ENCODE measurements at places on chromosomes 7 and 10.
A peak's percentile ranks its signal among the peaks of the same experiment; 100 is the strongest.

- DNase-seq = no peak
These were observed 108.0 kb downstream of the RNLS start for GRCh38 chr10:88474884-88475844.

DNA sequence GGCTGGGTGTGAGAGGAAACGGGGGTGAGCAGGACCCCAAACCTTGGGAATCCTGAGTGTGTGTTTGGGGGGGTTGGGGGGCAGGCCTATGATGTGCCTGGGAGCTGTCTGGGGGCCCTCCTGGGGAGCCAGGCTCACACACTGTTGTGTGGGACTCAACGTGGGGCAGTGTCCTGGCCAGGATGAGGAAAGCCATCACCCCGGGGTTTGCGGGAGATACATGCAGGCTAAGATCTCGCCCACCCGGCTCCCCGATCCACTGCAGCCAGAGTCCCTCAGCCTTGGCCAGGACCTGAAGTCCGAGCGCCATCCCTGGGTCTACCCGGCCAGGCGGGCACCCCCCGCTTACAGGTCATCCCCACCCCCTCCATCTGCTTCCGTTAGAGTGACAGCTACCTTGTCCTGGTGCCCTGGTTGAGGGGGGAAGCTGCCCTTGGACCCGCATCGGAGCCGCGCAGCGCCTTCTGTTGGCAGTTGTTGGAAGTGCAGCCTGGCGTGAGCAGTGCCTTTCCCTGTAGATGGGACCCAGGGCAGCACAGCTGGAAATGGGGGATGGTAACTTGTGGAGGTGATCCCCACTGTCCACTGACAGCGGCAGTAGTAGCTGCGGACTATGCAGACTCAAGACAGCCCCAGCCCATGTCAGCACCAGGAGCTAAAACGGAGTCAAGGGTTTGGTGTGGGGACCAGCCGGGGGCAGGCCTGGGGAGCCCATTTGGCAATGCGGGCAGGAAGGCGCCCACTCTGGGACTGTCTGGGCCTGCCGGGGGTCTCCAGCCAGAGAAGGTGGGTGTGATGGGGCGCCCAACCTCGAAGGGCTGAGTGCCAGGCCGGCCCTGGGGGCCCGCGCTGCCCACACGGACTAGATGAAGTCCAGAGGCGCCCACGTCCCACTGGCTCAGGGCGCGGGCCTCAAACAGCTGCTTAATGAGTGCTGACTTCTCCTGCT is 885.6 kb upstream of the ZNF722 start:
- DNase-seq = no peak

GRCh38 chr7:137579913-137580640 is 236.5 kb upstream of the PTN start:
- no peak for DNase-seq

- no peak for DNase-seq
These were observed 57.5 kb downstream of the LCOR start for GRCh38 chr10:96889415-96890171.

DNA sequence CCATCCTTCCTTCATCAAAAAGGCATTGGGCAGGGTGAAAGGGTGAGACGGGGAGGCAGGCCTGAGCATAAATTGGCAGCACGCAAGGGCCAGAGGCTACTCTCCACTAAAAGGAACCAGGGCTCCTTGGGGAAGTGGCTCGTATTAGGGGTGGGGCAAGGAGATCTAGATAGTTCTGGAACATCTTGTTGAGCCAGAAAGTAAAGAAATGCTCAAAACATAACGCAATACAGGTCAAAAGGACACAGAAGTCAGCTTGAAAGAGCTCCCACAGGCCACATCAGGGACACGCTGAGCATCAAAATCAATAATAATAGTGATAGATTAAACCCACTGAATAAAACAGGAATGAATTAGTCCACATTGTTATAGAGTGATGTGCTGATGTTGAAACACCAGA is 203.1 kb downstream of the ELMO1 start:
- no peak for DNase-seq

GRCh38 chr10:118543714-118544400 is 51.6 kb downstream of the PRLHR start:
- peak; percentile 23 for DNase-seq

GRCh38 chr7:155807065-155807671 is 5.1 kb downstream of the SHH start:
- DNase-seq = no peak

GRCh38 chr10:35208949-35209613 is 82.4 kb downstream of the CREM start:
- DNase-seq = no peak

DNA sequence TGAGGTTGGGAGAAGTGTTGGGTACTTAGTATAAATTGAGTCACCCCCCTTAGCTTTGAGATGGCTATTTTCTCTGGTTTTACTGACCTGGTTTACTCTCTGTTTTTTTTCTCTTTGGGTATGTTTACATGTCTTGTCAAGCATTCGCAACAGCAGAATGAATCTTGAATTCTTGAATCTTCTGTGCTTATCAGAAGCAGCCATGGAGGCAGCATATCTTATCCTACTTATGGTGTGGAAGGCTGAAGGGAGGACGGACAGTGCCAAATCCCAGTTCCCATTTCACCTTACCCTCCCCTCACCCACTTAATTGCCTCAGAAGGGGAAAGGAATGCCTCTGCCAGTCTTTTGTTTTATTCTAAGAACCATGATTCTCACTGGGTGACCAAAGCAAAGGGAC is 3.7 kb downstream of the SND1 start:
- no peak for DNase-seq

- no peak for DNase-seq
These were observed 411.9 kb upstream of the SHH start for GRCh38 chr7:156223935-156224832.

DNA sequence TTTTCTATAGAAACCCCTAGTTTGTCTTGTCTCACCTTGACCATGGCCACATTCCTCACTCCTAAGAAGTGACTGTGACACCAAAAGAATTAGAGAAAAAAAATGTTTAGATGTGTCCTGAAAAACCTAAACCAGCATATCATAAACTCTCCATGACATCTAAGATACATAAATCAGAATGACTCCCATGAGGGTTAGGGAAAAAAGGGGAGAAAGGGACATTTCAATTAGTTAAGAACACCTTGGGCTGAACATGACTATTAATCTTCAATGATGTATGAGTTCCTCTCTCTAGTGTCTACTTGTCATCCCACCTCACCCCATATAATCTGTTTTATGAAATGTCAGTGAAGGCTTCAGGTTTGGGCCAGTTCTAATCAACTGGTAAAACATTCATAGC is 31.1 kb downstream of the KDM7A start:
- DNase-seq = no peak

DNA sequence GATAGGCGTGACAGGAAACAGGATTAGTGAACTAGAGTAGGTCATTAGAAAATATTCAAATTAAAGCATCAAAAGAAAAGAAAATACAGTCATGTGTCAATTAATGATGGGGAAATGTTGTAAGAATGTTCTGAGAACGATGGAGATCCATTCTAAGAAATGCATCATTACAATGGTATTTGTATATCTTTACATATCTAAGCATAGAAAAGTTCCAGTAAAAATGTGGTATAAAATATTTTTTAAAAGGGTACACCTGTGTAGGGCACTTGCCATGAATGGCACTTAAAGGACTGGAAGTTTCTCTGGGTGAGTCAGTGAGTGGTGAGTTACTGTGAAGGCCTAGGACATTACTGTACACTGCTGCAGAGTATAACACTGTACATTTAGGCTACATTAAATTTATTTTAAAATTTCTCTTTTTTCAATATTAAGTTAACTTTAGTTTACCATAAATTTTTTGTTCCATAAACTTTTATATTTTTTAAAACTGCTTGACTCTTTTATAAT is 282.5 kb downstream of the BMPER start:
- no peak for DNase-seq

DNA sequence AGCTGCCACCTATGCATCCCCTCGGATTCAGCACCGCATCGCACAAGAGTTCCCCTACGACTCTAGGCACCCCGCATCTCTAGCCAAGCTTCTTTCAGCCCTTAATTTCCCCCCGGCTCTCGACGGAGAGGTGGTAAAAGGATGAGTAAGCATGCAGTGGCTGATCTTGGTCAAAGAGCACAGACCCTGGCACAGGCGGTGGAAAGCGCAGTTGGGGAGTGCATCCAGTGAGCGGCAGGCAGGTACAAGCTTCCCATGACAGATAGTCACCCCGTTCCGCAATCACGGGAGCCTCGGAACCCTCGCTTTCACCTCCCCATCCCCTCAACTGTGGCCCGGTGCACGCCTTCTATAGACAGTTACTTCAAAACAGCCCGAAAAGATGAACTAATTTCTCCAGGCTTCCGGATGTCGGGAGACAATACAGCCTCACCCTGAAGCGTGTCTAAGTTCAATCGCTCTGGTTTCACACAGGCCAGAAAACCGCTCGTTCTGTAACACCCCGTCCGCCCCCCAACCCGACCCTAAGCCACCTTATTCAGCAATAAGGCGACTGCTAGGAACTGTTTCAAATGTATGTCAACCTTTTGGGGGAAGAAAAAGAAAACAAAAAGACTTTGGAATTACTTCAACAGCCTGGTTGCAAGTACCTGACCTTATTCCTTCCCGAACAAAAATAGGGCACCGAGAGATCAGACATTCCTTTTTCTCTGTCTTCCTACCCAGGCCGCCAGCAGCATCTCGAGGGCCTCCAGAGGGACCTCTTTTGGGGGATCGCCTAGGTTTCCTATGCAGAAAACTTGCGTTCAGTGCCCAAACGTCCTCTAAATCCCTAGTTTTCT is 1.4 kb downstream of the RHEB start:
- peak; percentile 48 for DNase-seq

GRCh38 chr7:48782511-48782910 is 141.8 kb upstream of the CDC14C start:
- DNase-seq = peak; percentile 94

- DNase-seq = no peak
These were observed 133.6 kb downstream of the ATXN7L1 start for GRCh38 chr7:105742787-105743186.

DNA sequence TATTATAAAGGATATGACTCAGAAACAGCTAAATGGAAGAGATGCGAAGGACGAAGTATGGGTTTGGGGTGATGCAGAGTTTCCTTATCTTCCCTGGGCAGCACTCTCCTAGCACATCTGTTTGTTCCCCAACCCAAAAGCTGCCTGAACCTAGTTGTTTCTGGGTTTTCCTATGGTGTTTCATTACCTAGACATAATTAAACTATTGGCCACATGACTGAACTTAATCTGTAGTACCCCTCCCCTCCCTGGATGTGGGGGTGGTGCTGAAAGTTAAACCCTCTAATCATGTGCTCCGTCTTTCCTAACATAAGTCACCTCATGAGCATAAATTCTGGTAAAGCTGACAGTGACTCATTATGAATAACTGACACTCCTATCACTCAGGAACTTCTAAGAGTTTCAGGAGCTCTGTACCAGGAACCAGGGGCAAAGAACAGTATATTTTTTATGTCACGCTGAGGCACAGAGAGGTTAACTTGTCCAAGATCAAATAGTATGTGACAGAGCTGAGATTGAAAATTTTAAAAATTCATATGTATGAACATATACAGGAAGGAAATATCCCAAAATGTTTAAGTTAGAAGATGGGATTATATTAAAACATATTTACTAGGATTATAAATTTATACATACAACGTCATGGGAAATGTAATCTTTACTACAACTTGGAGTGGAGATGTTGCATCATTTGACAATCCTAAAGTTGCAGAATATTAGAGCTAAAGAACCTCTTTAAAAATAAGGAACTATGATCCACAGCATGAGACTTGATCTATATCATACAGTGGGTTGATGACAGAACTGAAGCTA is 4.8 kb downstream of the STRIP2 start:
- no peak for DNase-seq

DNA sequence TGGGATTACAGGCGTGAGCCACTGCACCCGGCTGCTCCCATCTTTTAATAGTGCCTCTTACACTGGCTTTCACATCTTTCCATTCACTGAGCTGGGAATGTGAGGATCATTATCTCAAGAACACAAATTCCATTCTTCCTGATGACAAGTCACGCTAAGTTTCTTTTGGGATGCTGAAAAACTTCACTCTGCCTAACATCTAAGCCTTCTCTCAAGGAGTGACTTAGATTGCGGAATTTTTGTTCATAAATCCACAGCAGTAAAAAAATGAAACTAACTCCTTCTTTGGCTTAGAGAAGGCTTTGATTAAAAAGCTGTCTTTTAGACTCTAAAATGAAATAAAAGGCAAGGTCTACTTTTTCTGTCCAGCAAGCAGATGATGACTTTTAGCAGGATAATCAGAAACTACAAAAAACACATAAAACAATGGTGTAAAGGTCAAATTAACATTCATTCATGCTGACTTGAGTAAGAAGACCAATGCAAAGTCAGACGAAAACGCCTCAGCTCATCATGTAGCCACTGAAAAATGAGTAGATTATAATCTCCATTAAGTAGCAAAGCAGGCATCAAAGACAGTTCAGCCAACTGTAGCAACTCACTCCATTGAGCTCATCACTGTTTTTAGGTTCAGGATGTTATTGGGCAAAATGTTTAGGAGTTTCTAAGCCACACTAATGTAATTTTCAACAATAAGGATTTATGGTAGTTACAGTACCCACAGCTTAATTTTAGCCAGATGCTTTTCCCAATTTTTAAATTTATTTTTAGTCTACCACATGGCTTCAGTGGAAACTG is 178.8 kb downstream of the ELMO1 start:
- no peak for DNase-seq

- DNase-seq = no peak
These were observed 70.4 kb downstream of the COA1 start for GRCh38 chr7:43658718-43659548.

- no peak for DNase-seq
These were observed 92.6 kb upstream of the PODXL start for GRCh38 chr7:131649003-131649541.

DNA sequence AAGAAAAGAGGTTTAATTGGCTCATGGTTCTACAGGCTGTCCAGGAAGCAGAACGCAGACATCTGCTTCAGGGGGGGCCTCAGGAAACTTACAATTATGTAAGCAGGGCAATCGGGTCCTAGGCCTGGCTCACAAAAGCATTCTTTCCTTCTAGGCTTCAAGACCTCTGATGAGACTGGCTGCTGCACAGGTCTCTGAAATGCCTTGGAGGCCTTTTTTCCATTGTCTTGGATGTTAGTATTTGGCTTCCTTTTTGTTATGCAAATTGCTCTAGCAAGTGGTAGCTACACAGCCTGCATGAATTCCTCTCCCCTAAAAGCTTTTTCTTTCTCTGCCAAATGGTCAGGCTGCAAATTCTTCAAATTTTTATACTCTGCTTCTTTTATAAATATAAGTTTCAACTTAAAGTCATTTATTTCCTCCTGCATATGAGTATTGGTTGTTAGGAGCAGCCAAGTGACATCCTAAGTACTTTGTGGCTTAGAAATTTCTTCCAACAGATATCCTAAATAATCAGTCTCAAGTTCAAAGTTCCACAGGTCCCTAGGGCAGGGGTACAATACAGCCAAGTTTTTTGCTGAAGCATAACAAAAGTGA is 83.1 kb upstream of the SEMA3A start:
- no peak for DNase-seq

DNA sequence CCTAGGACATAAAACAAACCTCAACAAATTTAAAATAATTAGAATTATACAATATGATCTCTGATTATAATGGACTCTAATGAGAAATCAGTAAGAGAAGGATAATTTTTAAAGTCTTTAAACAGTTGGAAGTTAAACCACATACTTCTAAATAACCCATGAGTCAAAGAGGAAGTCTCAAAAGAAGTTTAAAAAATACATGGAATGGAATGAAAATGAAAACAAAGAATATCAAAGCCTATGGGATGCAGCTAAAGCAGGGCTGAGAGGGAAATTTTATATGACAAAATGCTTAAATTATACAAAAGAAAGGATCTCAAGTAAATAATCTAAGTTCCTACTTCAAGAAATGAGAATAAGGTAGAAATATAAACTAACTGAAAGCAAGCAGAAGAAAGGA is 460.5 kb downstream of the RPS24 start:
- DNase-seq = no peak

GRCh38 chr7:17787257-17787656 is 153.0 kb downstream of the SNX13 start:
- DNase-seq = no peak

Data from NCI-H1092 (cell line).